ENCODE measurements at places on chromosomes 7 and 10. TPM values are rescaled to one million over a fixed set of nuclear protein-coding genes. Genes with fewer than 3 reads are reported as not detected.

GRCh38 chr7:98250789-98251188 lies 1.2 kb downstream of the TECPR1 start:
- DNase-seq: no peak

GRCh38 chr7:2200584-2200980 lies 32.2 kb downstream of the MAD1L1 start:
- DNase-seq: no peak

RNF148 gene
- 0.46 TPM for total RNA-seq

INMT gene
- 4.4 TPM for total RNA-seq

DNA sequence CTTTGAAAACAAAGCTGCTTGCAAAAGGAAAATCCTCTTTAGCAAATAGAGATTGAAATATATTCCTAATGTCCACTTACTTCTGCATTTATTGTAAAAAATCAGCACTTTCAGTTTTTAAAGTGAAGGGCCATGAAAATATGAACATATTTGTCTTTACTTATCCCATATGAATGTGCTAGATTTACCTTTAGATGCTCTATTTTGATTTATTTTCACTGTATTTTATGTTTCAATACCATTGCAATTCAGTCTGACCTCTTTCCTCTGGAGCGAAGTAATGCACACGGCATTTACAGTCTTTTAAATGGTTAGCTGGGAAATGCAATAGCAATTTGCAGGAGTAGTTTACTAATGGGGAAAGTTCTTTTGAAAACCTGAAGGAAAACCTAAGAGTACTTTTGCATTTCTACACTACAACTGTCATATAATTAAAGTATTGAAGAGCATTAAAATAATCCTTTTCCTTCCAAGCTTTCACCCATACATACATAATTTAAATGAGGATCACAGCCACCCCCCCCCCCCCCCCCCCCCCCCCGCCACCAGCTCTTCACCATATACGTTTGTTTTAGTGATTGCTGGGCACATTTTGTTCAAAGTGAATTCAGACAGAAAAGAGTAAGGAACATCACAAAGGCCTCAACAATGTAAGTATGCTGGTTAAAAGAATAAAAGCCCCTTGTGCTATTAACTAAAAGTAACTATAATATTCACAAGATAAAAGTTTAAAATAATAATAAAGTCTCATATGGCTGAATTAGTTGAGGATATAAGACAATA lies 3.5 kb downstream of the SKIDA1 start:
- DNase-seq: no peak

GRCh38 chr7:128738570-128739047 lies 550 bp upstream of the CALU start:
- no peak for DNase-seq

SFTPD gene
- total RNA-seq: 0.73 TPM

- DNase-seq: no peak
These were observed 18.4 kb downstream of the GNA12 start for GRCh38 chr7:2825559-2826227.

GRCh38 chr10:14822879-14823755 lies 14.7 kb downstream of the CDNF start:
- no peak for DNase-seq

PRKAR2B gene
- 1.4 TPM for total RNA-seq

FRAT2 gene
- 26.1 TPM for total RNA-seq

GBX1 gene
- total RNA-seq: 0.58 TPM

DNA sequence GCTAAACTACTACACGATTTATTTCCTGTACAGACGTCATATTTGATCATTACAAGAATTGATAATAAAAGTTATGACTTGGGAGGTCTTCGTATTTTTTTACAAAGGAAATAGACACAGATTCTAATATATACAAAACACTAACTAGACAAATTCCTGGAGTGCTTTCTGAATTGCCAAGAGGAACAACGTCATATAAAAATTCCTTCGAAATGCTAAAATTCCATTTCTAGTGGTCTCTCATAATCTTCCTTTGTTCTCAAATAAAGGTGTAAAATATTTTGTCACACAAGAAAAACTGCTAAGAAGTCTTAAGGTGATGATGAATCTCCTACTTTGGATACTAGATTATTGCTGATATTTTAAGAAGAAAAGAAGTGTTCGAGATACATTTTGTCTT lies 85.4 kb downstream of the CDK6 start:
- no peak for DNase-seq

DNA sequence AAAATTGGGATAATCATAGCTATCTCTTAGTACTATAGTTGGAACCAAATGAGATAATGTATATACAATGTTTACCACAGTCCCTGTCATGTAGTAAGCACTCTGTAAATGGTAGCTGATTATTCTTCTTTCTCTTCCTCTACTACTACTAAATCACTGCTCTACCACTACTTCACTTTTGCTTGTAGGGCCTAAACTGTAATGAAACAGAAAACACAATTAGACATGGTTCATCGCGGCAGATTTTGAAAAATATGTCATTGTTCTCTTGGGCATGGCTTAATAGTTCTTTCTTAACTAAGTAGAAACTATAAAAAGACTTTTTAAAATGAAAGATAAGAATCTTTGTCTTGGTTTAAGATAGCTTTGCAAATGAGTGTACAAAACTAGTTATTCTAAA lies 34.9 kb downstream of the R3HCC1L start:
- no peak for DNase-seq

DNA sequence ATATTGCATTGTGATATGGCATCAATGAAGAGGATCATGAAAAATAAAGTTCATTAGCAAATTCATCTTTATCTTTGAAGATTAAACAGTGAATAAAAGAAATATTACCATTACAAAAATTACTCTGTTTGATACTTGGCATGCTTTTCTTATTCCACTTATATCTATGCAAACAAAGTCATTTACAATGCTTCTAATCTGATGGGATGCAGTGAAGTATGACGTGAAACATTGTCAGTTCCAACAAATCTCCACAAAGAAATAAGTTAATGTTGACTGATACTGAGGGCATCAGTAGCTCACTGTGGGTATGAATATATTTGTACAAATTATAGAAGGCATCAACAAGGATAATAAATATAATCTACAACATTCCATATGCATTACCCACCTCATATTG lies 672.8 kb upstream of the POT1 start:
- no peak for DNase-seq

HKDC1 gene
- total RNA-seq: not detected

DNA sequence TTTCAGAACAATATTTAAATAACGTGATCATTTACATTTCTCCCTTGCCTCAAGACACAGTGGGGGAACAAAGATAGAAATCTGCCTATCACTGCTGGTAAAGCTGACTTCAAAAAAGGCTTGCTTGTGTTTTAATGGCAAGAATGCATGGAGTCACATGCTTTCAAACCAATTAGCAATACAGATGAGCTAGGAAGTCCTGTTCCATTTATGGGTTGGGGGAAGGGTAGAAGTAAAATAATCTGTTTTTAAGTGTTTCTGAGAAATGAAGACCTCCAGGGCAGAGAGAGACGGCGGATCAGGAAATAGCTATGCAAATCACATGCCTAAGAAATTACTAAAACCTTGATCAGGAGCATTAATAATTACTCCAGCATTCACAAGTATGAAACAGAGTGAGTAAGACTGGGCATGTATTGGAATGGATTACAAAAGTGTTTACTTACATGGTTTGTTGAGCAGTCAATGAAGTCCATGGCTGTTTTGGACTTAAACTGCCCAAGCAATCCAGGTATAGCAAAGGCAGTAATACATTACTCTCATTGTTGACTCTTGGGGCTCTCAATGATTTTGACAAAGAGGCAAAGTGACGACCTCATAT lies 142.0 kb downstream of the ARID5B start:
- no peak for DNase-seq

DNA sequence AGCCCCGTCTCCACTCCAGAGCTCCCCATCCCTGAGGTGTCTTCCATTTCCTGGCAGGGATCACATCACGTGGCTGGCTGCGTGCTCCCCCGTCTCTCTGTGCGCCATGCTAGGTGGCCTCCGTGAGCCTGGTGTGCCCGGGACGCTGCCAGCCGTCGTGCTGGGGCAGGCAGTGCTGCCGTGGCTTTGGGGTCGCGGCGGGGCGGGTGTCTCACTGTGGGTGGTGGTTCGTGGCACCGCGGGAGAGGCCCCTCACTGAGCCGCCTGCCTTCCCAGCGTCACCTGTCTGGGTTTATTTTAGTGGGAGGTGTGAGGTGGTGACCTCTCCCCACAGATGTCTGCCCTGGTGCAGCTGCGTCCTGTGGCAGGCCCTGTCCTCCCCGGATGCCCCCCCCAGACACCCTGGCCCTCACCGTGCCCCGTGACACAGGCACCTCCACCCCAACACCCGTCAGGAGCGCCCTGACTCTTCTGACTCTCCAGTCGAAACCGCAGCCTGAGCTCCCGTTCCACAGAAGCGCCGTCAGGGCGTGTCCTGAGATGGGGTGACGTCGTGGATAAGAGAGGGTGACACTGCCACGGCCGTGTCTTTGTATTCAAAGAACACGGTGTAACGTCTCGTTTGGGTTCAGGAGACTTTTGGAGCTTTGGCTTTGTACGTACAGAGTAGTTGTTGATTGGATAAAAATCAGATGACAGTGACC lies 18.0 kb downstream of the GET4 start:
- DNase-seq: no peak

GRCh38 chr10:75540357-75540966 lies 109.0 kb downstream of the LRMDA start:
- no peak for DNase-seq
